ENCODE measurements at places on chromosomes 2 and 18.

- DNase-seq: no peak
Observed at GRCh38 chr2:16206191-16206944, 266.0 kb downstream of the MYCN start.

- no peak for DNase-seq
Observed at GRCh38 chr2:195356920-195357440, 300.0 kb upstream of the SLC39A10 start.

- DNase-seq: peak; percentile 86
Observed at GRCh38 chr2:197108758-197109157, 182.3 kb upstream of the PGAP1 start.

DNA sequence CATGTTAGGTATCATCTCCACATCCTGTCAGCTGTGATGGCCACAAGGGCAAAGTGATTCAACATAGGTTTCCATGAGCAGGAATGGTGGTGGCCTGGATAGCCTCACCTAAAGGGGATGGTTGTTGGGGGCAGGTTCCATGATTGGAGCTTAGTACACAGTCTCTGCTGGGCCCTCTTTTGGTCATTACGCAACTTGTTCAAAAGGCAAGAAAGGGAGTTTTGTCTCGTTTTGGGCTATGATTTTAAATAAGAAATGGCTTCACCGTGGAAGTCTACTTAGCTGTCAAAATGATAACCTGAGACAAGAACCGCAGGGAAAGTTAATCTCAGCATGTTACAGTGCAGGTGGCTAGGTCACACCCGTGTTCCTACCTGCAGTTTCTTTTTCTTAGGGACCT lies 13.1 kb upstream of the MC4R start:
- no peak for DNase-seq

DNA sequence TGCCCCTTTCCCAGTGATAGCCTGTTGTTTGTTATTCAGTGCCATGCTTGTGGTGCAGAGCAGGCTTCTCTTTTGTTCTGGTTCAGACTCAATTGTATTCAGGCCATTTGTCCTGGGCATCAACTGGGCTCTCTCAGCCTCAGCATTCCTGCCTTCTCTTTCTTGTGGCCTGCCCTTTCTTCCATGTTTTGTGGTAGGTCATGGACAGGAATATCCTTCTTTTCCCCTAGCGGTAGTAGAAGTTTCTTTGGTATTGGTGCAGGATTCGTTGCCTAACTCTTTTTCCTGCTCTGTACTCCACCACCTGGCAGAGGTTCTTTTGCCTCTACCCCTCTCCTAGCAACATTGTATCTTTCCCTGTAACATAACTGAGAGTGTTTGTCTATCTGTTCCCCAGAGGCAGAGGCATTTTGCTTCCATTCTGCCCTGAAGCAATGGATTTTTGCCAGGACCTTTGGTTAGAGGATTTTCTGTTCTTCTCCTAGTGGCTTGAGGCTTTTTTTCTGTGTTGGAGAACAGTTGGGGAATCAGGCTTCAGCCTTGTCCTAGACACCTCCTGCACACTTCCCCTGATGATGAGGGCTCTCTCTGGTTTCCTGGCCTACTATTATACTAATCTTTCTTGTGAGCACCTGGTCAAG lies 68.5 kb downstream of the NCOA1 start:
- no peak for DNase-seq

- no peak for DNase-seq
Observed at GRCh38 chr18:77457681-77458080, 208.0 kb downstream of the GALR1 start.

DNA sequence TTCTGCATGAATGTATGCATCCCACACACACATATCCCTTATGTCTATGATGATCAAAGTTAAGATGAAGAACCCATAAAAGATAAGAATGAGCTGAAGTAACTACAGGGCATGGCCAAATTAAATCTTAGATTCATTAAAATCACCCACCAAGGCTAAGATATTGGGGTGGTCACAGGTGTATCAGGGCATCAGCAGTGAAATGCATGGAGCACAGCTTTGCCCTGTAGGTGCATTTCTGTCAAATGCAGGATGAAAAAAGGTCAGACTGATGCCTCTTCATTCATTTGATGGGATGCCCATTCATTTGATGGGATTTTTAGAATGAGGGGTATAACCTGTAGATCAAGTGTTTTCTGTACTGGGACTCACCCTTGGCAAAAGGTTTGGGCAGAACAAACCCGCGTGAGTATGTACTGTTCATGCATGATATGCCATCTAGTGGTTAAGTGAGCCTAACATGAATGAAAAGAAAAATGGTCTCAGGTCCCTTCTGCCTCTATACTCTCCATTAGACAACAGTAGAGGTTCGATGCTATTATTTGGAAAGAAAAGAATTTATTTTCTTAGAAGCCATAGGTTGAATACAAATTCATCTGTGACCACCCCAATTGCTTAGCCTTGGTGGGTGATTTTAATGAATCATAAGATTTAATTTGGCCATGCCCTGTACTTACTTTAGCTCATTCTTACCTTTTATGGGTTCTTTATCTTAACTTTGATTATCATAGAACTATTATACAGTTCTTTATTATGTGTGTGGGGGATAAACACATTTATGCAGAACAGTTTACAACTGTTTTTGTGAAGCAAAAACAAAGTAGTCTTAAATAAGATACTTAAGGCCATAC lies 43.2 kb upstream of the NOSTRIN start:
- DNase-seq: no peak

GRCh38 chr2:198141726-198142125 lies 337.3 kb downstream of the PLCL1 start:
- DNase-seq: no peak

GRCh38 chr18:68177807-68178702 lies 536.9 kb downstream of the TMX3 start:
- DNase-seq: no peak

- no peak for DNase-seq
Observed at GRCh38 chr2:226426292-226426736, 373.3 kb downstream of the IRS1 start.

GRCh38 chr2:196167666-196168065 lies 3.7 kb downstream of the STK17B start:
- DNase-seq: no peak

DNA sequence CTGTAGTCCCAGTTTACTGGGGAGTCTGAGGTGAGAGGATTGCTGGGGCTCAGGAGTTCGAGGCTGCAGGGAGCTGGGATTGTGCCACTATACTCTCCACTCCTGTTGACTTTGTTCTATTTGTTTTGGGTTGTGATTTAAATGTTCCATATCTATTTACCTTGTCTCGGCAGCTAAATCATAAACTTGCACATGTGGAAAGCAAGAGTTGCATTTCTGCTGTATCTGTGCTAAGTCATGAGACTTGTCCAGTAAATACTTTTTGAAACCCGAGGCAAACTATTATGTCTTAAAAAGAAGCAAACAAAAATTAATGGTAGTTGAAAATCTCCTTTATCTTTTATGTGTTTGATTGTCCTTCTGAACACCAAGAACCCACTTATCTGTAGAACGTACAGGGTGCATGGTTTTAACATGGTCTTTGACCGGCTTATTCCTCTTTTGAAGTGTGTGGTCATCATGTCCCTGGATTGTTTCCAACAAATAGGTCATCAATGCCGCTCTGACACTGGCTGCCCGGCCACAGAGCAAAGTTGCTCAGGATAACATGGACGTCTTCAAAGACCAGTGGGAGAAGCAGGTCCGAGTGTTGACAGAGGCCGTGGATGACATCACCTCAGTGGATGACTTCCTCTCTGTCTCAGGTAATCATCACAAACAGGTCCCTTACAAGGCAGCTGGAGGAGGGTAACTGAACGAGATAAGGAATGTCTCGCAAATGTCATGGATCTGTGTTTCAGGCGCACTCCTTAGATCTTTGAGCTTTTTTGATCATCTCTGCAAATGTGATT lies 241.1 kb upstream of the LRRTM1 start:
- no peak for DNase-seq

DNA sequence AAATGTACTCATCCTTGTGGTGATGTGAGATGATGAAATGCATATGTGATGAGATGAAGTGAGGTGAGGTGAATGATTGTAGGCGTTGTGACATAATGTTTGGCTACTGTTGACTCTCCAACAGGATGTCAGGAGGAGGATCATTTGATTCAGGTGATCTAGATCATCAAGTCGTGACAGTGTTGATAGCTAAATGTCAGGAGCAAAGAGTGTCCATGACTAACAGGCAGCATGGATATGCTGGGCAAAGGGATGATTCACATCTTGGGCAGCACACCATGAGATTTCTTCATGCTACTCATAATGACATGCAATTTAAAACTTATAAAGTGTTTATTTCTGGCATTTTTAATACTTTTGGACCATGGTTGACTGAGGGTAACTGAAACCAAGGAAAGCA lies 40.2 kb upstream of the UBXN4 start:
- no peak for DNase-seq

DNA sequence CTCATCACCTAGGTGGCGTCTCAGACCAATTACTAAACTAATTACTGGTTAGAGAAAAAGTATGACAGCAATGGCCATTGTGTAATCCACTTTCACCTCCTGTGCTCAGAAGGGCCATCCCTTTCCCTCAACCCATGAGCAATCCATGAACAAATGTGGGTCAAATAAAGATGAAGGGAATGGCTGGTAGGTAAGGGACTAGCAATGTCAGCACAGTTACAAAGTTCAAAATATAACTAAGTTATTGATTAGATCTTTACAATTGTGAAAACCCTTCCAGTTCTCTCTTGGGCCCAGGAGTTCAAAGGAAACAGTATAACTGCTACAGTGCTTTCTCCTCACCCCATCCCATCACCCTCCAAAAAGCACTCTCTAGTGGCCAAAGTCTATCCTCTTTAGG lies 98.3 kb downstream of the DTNA start:
- DNase-seq: no peak

DNA sequence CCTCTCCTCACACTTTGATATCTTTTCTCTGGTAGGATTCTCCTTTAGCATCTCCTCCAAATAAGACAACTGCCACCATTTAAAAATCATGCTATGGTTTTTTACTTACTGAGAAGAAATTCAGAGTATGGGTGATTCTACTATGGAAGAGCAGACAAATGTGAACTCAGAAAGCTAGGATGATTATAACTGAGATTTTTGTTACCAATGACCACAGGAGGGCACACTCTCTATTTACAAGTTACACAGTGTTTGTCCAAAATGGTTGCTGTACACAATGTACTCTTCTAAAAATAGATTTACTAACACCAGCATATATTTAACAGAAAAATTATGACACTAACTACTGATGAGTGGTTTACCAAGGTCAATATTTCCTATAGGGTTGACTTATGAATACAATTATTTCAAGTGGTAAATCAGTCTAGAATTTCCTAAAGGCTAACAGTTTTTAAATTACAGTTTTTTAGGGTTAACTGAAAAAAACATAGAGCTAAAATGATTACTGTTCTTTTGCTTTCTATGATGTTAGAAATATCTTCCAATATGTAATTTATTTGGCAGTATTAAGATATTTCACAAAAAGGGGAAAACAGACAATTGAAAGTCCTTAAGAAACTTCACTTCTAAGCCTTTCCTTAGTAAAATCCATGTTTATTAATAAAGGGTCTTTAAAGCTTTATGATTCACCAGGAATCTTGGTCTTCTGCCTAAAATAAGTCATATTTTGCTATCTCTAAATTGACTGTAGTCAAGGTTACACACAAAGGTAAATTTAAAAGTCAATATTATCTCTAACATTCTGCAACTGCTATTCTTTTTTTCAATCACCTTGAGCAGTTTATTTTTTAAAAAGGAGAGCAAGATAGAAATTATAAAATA lies 57.2 kb downstream of the MAP4K3 start:
- DNase-seq: no peak

- DNase-seq: no peak
Observed at GRCh38 chr2:234702731-234703225, 205.9 kb upstream of the ARL4C start.

DNA sequence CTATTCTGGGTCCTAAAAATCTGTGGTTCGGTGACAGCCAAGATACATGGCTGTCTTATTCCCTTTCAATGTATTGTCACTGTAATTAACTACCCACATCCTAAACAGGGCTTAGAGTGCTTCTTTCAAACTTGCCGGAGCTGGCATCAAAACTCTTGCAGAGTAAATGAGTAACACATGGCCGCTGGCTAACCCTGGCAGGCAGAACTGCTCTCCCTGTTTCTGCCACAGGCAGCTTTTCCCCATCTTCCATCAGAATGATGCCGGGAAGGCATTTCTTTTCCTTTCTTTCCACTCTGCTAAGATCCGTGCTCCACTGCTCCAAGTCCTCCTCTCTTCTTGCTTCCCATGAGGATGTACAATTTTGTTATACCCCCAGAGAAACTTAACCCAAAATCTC lies 54.8 kb upstream of the PTPRM start:
- peak; percentile 57 for DNase-seq

GRCh38 chr2:226906163-226906693 lies 70.4 kb downstream of the RHBDD1 start:
- DNase-seq: no peak

- DNase-seq: no peak
Observed at GRCh38 chr2:75379476-75380210, 180.3 kb upstream of the TACR1 start.

DNA sequence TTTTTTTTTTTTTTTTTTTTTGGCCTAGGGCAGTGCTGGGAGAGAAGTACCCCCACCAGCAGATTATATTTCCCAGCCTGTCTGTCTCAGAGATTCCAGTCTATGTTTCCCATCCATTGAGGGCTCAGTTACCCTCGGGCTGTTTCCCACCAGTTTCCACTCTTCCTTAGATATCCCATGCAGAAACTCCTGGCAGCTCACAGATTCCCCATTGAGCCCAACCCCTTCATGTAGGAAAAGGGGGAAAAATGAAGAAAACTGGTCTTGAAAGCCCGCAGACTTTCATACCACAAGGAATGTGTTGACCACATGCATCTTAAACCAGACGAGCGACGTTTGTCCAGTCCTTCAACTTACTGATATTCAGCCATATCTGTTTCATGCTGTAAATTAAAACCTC lies 15.2 kb downstream of the ASXL3 start:
- no peak for DNase-seq

- DNase-seq: no peak
Observed at GRCh38 chr2:125861461-125861860, 794.5 kb upstream of the GYPC start.

Data from aorta (tissue), 5 donors.